Stromal cell of bone marrow (primary cell): ENCODE measurements at places on chromosomes 4 and X.

- no peak for DNase-seq
Observed at GRCh38 chrX:73812256-73812655, 249.3 kb downstream of the CHIC1 start.

DNA sequence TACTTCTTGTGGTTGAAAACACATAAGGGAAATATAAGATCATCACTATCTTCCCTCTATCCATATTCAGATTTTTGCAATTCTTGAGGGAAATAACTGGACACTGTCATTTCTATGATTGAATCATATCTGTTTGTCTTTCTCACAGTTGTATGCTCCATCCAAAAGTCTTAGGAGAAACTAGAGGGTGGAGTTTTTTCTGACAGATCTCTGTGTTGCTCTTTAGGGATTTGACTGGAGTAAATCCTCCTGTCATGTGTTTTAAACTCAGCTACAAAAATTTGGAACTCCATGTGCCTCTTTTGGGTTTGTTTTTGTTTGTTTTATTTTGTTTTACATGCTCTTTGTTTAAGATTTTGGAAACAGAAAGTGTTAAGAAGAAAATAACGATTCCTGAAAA is 136.5 kb downstream of the SPATA18 start:
- no peak for DNase-seq

- DNase-seq, result no peak
Observed at GRCh38 chr4:181278941-181279340, 964.3 kb upstream of the TENM3 start.

DNA sequence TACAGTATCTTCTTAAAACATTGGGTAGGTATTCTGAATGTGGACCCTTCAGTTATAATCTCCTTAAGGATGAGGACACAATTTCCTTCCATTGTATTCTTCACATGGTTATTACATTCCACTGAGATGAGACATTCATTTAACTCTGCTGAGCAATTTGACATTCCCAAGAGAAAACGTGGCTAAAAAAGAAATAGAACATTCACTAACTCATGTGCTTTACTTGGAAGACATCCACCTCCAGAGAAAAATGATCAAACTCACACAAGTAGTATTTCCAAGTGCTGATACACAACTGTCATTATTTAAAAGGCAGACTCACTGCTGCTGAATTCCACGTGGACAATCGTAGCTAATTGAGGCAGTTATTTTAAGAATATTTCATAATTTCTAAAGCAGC is 227.9 kb upstream of the ANKRD50 start:
- peak; percentile 98 for DNase-seq

DNA sequence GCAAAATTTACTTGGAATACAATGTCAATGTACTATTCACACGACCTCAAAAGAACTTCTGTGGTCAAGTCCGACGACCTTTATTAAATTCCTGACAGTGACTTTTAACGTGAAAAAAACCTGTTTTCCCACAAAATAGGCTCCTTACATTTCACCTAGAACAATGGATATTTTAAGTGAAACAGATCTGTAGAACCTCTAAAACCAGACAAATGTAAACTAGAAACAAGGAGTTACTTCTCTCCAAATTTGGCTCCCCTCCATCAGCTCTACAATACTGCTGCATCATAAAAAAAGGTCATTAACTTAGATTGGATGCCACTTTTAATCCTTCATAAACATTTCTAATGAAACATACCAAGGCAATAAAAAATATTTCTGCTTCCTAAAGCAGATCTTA is 1.2 kb downstream of the NEK1 start:
- no peak for DNase-seq

GRCh38 chr4:72375073-72375736 is 193.8 kb downstream of the ADAMTS3 start:
- DNase-seq, result peak; percentile 69

DNA sequence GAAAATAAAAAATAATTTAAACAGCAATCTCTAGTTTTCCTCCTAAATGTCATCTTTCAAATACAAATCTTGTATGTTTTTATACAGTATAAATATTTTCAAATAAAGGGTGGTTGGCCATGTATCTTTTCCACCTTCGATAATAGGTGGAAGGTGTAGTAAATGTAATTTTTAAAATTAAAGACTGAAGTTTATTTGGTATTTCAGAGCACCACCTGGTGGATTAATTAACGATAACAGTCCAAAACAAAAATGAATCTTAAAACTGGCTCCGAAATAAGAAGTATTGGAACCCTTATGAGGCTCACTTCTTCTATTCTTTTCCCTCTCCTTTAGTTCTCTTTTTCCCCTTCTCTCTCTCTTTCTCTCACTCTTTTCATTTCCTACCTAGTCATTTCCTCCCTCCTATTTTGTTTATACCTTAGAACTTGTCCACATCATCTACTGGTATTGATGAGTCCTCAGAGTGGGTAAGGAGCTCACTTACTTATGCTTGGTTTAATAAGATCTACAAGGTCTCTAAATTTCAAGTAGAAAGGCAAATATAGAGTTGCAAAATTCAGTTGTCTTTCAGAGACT is 82.9 kb upstream of the EXOC1L start:
- DNase-seq, result no peak

GRCh38 chr4:113901994-113902787 is 77.3 kb downstream of the ARSJ start:
- no peak for DNase-seq

GRCh38 chr4:21366312-21366711 is 582.3 kb downstream of the KCNIP4 start:
- no peak for DNase-seq

DNA sequence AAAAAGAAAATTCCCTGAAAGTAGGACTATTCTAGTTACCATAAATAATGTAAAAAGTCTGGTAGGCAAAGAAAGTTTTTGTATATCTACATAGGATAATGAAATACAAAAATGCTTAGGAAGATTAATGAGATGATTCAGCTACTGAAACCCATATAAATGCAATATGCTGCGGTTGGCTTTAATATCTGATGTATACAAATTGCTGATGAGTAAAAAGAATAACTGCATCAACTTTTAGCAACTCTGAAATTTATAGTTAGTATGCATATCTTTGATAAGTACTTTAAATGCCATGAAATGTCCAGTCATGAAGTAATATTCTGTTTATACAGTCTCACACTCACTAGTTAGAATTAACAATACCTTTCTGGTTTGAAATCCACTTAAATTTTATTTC is 404.8 kb downstream of the TLL1 start:
- DNase-seq, result no peak

- DNase-seq, result no peak
Observed at GRCh38 chr4:83589279-83589678, 53.4 kb downstream of the GPAT3 start.

DNA sequence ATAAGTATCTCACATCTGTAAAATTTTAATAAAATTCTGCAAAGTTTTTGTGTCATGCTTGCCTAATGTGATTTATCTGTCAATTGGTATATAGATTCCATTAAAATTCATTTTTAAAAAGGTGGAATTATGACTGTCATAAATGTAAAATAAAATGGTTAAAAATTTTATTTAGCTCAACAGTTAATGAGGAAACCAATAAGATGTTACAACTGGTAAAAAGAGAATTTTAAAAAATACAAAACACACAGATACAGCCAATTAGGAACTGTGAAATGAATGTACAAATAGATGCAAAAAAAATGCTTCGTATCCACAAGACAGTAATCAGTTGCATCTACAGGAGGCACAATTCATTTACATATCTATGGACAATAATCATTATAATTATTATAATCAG is 297.6 kb downstream of the IL1RAPL1 start:
- no peak for DNase-seq
